ENCODE measurements at places on chromosomes 1 and 21.
A peak's percentile ranks its signal among the peaks of the same experiment; 100 is the strongest.

GRCh38 chr1:109769330-109770078 is 5.8 kb upstream of the EPS8L3 start:
- DNase-seq, result no peak

- DNase-seq, result no peak
These were observed 39.3 kb upstream of the NLRP3 start for GRCh38 chr1:247376659-247377058.

DNA sequence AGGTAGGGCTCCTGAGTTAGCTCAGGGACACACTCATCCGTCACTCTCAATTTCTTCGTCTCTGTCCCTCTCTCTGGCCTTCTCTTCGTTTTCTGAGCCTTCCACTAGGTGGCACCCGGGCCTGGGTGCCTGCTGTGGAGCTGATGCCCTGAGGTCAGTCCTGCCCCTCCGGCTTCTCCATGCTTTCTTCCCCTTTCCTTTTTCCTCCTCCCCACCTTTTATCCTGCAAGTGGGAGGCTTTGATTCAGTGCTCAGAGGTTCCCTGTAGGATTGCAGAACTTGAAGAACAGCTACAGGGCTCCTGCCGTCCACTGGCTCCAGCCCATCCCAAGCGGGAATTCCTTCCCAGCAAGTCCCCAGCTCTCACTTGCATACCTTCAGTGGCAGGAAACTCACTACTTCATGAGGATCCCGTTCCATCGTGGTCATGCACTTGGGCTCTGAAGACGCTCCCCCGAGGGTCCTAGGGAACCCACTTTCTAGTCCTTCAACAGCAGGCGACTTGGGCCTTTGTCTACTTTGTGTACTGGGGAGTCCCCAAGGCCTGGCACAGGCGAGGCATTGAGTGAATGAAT is 45.6 kb downstream of the SRRM1 start:
- peak; percentile 63 for DNase-seq

DNA sequence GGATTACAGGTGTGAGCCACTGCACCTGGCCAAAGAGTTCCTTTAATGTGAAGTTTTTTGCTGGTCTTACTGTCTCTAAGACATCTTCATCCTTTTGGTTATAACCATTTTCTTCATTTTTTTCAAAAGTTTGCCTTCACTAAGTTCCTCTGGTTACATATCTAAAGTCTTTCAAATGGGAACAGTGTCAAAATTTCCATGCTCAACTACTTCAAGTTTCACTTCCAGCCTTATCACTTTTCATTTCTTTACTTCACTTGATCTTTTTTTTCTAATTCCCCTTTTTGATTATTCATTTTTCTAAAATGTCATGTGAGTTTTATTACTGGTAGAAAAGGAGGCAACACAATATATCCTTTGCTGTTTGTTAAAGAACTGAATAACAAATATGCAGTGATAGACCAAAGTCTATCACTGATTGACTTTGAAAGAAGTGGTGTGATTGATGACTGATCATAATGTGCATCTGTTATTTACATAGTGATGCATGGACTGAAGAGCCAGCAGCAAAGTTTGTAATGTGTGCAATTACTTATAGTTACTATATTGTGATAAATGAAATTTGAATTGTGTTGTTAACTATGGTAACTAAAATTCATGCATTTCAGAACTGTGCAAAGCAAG is 16.0 kb upstream of the ZFYVE9 start:
- no peak for DNase-seq

- no peak for DNase-seq
These were observed 4.2 kb downstream of the VASH2 start for GRCh38 chr1:212954514-212954913.

GRCh38 chr1:197144570-197145325 is 1.7 kb downstream of the ASPM start:
- DNase-seq, result peak; percentile 30

- no peak for DNase-seq
These were observed 41.7 kb downstream of the ITPKB start for GRCh38 chr1:226697151-226697928.

- DNase-seq, result no peak
These were observed 65.0 kb downstream of the RGS5 start for GRCh38 chr1:163137556-163138265.

DNA sequence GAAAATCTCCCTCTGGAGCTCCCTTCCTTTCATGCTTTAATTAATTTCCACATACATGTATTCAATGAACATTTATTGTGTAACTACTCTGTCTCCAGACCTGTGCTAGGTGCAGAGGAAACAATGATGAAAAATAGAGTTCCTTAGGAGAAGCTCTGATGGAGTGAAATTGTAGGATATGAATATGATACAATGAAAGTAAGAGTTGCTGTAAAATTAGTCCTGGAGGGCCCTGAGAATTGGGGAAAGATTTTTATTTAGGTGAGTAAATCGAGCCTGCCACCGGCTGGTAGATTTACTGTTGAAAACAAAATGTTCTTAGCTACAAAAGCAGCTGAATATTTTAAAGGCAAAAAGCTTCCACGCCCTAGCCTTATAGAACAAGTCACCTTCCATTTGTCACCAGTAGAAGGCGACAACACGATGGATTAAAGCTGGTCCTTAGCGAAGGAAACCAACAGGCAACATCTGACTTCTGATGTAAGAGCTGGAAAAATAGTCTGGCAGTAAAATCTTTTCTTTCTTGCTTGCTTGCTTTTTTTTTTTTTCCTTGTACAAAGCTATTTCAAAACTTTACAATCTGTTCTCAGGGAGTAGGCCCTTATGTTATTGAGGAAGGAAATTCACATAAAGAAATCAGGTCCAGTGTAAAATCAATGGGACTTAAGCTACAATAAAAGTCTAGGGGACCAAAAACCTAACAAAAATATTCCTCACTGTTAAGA is 82.0 kb upstream of the ROR1 start:
- peak; percentile 86 for DNase-seq

DNA sequence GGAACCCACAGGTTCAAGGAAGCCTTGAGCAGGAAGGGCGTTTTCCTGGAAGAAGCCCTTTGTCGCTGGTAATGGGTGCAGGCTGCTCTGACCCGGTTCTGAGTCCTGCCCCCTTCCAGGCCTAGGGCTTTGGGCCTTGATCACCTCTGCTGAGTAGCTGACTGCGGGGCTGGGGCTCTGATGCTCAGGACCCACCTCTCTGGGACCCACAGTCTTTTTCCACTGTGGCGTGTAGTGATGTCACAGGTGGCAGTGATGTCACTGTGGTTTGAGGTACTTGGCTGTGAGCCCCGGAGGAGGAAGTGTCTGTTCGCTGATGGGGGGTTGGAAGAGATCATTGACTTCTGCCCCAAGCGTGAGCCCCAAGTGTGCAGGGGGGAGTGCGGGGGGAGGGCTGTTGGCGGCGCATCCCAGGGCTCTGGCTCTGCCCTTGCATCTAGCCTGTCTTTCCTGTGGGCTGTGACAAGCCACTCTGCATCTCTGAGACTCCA is 6.9 kb downstream of the TNFRSF1B start:
- DNase-seq, result no peak

GRCh38 chr1:201753492-201753891 is 75.5 kb upstream of the IPO9 start:
- no peak for DNase-seq

DNA sequence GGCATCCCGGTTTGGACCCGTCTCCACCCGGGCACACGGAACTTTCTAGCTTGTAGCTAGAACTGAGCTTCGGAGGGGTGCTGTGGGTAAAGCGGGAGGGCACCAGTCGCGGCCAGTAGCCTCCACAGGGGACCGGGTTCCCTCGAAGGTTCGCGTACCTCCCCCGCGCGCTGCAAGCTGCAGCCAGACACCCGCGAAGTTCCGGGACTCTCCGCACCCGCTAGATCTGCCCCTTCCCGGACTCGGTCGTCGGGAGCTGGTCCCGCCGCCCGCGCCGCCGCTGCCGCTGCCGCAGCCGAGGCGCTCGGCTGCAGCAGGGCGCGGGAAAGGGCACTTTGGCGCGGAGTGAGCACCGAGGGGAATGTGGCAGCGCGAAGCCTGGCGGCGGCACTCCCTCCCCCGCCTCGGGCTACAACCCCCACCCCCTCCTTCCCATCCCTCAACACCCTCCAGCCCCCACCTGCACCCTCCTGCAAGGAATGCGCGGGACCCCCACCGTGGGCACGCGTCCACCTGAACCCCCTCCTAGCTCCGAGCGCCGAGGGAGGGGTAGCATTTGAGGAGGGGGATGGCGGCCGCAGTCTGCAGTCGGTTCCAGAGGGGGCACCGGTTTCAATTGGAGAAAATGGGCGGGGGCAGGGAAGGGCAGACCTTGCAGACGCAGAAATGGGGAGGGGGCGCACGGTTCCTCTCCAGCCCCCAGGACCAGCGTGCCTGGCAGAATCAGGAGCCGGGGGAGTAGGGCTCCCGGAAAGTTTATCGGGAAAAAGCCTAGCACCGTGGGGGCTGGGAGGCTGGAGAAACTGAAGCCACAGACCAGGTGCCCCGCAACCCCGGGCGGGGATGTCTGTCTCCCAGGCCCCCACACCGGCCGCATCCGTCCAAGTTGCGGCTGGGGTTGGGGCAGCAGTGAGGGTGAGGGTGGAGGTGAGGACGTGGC is 968 bp downstream of the CSMD2 start:
- no peak for DNase-seq

DNA sequence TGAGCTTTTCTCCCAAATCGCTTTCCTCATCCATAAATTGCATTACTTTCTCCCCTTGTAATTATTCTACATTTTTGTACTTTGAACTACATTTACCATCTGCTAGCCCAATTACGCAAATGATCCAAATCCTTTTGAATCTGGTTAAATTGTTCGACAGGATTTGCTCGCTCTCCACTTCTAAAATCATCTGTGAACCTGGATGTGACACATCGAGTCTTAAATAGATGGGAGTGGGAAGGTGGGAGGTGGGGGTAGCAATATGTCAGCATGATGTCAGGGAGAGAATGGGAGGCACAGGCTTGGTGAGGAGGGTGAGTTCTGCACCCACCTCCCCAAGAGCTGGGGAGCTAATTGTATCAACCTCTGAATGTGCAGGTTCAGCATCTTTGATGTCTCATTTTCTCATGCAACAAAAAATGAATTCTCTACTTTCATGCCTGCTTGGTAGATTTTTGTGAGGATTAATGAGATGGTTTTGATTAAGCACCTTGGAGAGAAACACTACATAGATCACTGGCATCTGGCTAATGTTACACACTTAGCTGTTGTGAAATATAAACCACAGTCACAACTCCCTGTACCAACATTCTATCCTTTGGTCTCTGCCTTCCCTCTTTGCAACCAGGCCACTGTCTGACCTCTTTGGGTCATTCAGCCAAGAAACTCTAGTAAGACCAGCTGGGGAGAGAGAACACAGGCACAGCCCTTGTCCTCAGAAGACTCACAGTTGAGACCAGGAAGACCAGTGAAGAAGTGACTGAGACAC is 165.1 kb downstream of the DAB1 start:
- DNase-seq, result no peak

- no peak for DNase-seq
These were observed 11.2 kb downstream of the TRIM62 start for GRCh38 chr1:33170351-33171274.

DNA sequence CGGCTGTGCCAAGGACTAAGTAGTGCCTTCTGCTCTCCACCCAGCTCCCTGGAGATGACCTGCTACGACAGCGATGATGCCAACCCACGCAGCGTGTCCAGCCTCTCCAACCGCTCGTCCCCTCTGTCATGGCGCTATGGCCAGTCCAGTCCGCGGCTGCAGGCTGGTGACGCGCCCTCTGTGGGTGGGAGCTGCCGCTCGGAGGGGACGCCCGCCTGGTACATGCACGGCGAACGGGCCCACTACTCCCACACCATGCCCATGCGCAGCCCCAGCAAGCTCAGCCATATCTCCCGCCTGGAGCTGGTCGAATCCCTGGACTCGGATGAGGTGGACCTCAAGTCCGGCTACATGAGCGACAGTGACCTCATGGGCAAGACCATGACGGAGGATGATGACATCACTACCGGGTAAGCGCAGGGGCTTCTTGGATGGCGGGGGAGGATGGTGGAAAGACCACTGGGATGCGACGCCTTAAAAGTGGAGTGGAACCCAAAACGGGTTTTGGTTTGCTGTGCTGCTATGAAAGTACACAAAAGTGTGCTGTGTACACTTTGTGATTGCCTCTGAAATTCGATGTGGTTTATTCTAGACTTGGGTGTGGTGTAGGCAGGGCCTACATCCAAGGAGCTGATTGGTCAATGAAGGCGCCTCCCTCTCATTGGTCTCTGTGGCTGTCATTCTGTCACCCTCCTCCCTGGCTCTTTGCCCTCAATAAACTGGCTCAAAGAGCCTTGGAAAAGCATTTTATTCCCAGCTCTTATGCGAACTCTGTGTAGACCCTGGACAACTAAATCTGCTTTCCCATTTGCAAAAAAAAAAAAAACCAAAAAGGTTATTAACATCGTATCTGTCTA is 110.4 kb upstream of the IPO9 start:
- no peak for DNase-seq

- DNase-seq, result no peak
These were observed 28.5 kb downstream of the CCDC190 start for GRCh38 chr1:162832470-162832869.

DNA sequence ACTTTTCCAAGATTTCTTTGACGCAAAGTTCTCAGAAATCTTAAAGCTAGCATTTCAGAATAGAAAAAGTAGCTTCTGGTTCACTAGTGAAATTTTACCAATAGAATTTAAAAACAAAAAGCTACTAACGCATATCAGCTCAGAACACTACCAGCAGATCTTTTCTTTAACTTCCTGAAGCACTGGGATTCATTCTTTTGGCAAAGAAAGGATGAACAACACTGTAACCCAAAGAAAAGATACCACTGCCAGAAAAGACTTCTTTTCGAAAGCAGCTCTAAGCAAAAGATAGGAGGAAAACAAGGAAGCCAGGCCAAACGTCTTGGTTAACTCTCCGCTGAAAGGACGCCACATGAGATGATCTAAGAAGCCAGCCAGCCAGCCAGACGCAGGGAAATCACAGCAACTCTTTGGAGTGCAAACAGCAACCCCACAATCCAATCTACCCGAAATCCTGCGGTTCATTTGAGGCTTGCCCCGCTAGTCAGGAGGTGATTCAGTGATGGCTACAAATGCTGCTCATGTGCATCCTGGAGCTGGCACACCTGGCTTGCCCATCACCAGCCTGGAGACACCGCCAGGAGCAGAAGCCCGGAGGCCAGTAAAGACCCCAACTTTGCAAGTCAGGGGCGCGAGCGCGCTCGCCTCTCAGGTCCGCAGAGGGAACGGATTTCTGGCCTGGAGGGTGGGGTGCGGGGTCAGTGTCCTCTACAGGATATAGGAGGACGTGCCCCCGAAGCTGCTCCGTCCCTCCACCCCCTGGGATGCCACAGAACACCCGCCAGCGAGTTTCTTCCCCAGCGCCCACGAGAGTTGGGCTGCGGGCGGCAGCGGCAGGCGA is 812 bp downstream of the NBPF1 start:
- no peak for DNase-seq

DNA sequence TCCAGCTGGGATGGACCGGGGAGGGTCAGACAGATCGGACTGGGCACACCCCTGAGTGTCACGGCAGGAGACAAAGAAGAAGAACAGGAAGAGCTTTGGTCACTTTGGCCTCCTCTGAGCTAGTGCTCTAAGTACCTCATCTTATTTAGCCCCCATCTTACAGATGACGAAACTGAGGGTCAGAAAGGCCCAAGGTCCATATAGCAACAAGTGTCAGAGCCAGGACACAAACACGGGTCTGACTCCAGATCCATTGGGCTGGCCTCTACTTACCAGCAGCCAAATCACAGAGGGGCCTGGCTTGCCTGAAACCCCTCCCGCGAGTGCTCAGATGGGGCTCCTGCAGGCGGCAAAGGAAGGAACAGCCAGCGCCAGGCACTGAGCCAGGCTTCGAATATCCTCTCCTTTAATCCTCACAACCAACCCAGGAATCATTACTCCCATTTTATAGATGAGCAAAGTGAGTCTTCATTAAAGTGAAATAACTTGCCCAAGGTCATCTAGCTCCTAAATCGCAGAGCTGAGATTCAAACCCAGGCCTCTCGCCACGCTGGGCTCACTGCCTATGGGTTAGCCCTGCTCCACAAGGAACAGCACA is 25.7 kb upstream of the SELENON start:
- no peak for DNase-seq

- DNase-seq, result no peak
These were observed 7.5 kb upstream of the SOX13 start for GRCh38 chr1:204065174-204065985.

Data from NCI-H460 (cell line).